ENCODE measurements at places on chromosomes 5 and 9.

DNA sequence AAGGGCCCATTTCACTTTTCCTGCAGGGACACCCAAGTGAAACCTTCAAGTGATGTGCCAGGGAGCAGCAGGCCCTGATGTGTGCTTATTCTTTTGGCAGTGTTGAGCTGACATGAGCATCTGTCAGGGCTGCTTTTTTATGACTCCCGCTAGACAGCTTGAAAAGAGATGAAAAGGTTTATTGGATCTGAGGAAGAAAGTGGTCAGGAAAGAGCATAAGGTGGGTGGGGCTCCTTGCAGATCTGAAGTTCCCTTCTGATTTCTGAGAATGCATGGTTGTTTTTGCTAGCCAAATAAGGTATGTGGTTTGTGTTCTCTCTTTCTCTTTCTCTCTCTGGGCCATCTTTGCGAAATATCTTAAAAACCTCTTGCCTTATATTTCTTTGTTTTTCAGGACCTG is 316.1 kb downstream of the DMRT2 start:
- DNase-seq = no peak

DNA sequence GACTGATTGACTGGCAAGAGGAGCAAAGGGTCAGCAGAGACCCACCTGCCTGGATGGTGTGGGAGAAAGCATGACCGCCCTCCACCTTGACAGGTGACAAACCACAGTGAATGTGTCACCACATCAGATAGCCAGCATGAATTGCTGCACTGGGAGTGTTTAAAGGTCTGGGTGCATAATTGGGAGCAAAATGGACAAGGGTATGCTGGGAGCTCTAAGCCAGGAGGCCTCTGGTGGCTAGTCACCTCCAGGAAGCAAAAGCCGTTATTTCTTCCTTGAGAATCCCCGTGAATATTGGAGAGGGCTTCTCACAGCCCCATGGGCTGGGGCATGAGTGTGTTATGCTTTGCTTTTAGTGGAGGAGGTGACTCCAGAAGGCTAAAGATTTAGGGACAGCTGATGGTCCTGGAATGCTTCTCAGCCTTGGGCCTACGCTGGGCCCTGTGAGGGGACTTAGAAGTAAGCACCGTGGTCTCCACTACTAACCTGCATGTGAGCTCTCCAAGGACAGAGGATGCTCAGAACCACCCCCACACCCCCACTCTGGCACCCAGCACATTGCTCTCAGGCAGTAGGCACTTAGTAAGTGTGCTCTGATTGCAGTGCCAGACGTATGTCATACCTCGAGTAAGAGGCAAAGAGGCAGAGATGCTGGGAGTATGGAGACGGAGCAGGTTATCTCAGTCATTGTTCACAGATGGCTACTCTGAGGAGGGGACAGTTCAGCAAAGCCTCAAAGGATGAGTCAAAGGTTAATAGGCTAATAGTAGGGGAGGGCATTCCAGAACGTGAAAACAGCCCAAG is 9.1 kb upstream of the IRF1 start:
- DNase-seq = no peak

- DNase-seq = no peak
These were observed 41.9 kb downstream of the WDR36 start for GRCh38 chr5:111134087-111134486.

- DNase-seq = no peak
These were observed 57.2 kb upstream of the PPARGC1B start for GRCh38 chr5:149672701-149673476.

GRCh38 chr5:10856683-10857337 is 95.8 kb upstream of the DAP start:
- DNase-seq = peak; percentile 37

DNA sequence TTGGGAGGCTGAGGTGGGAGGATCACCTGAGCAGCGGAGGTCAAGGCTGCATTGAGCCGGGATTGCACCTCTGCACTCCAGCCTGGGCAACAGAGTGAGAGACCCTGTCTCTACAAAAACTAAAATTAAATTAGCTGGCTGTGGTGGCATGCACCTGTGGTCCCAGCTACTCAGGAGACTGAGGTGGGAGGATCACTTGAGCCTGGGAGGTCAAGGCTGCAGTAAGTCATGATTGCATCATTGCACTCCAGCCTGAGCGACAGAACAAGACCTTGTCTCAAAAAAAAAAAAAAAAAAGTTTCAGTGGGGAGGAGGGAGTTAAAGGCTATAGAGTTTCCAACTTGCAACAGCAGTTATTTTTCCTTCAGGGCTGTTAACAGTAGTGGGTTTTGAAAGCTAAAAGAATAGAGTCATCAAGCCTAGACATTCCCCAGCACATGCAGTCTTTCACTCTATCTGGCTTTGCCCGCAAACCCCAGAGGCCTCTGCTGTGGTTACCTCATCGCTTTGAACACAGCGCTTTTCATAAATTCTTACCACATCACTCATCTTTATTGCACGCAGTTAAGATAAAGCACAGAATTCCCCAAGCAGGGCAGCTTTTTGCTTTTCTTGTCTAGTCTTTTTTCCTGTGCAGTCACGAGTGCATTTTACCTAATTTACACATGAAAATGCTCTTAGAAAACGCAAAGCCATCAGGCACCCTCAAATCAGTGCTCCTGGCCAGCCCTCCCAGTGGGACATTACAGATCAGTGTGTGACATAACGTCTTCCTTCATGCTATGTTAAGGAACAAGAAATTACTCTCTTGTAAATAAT is 8.7 kb upstream of the SLC2A8 start:
- DNase-seq = no peak

DNA sequence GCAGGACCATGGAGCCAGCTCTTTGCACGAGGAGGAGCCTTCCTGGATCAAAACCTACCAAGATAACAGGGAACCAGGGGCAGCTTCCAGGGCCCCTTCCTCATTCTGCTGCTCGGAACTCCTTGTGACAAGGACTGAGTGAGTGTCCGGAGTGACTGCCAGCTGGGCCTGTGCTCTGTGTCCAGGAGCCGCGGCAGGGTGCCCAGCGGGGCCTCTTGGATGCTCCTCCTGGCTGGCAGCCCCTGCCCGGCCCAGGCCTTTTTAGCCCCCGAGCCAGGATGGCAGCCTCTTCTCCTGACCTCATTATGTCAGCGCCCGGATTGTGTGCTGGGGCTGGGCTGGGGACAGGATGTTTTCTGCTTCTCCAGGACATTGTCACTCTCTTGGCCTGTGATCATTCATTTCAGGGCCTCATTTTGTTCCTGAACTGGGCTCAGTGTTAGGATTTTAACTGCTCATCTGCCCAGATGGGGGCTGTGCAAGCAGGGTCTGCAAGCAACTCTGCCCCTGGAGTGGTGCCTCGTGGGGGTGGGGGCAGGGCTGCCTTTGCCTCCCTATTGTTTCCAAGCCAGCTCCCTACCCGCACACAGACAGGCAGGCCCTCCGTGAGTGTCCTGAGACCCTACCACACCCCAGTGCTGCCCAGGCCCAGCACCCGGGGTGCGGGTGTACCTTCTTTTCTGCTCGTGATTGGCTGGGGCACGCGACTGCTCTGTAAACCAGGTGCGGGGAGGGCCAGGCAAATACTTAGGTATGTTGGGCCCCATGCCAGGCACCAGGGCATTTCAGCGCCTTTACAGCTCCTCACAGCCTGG is 161.6 kb downstream of the COL23A1 start:
- DNase-seq = no peak

DNA sequence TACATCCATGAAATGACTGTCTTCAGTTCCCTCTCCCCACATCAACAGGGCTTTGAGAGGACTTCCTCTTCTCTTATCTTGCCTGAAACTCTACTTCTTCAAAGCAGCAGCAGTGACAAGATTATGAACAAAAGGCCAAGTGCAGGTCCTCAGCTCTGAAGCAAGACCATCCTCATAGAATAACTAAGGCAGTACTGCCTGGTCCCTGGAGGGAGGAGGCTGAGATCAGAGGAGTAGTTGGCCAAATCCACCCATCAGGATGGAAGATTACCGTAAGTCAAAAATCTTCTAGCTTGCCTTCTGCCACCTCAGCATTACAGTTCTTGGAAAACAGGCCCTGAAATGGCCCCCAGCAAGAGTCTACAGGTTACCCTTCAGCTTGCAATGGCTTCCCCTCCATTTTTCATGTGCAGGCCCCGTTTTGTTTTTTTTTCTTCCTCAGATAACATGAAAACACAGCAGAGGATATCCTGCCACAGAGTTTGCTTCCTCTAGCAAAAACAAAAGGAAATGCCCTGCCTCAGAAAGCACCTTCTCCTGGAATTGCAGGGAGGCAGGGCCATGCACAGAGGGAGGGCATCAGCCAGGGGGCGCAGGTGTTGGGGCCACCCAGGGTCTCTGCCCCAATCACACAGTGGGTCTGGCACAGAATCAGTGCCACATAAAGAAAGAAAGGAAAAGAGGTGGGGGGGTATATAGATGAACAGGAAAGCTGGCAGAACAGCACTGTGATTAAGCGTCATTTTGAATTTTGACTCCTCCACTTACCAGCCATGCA is 40.0 kb downstream of the KLHL3 start:
- no peak for DNase-seq

- DNase-seq = no peak
These were observed 79.7 kb downstream of the THBS4 start for GRCh38 chr5:80114860-80115259.

DNA sequence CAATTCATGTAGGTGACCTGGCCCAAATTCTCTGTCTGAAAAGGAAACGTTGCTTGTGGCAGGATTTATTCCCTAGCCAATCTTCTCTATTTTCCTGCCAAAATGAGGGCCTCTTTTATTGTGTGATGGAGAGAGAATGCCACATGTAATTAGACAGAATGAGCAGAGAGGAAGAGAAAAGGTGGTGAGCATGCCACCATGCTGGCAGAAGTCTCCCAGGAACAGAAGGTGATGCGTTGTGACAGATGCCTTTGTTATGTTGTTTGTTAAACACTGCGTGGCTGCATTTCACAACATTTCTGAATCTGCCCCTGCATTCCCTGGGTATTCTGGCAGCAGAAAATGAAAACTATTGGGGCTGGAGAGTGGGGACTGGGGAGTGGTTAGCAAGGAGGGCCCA is 577.6 kb downstream of the TLR4 start:
- no peak for DNase-seq

DNA sequence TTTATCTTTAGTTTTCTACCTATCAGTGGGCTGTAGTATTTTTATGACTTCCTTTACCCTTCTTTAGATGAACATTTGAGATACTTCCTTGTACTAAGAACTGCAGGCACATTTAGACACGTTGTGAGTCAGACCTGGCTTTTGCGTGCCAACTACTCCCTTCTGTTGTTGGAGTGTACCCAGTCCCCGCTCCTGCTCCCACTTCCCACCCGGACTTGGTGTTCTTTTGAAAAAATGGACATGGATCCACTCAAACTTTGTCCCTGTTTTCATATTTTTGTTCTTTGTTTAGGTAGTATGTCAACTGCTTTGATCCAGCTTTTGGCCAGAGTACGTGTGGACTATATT is 60.7 kb downstream of the PARP8 start:
- no peak for DNase-seq

DNA sequence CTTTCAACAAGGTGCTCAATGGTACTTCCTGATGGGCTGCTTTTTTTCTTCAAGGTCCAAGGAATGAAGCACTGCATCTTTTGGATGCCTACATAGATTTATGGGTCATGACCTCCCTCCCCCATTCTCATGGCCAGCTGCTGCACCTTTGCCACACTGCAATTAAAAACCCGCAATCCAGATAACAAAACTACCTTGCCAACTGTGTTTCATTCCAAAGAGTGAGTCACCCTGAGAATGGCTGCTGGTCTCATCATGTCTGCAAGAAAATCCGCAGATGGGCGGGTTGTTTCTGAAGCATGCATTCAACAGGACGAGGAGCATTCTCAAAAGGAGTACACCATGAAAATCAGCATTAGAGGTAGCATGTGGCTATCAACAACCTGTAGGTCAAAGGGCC is 139.8 kb downstream of the ELAVL2 start:
- DNase-seq = no peak

GRCh38 chr9:9625248-9625647 is 987.6 kb downstream of the PTPRD start:
- no peak for DNase-seq

DNA sequence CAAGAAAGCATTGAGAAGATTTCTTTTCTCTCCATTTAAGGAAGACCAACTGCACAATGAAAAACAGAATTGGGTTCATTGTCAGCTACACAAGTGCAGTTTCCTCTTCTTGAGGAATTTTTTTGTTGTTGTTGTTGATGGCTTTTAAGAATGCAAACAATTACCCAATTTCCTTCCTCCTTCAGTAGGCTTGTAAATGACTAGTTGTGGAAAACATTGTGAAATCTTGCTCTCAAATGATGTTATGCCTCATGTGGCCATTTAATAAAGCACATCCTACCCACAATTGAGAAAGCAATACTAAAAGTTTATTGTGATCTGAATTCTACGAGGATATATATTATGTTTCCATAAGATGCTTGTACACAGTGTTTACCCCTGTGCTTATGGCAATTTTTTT is 171.6 kb downstream of the FAM174A start:
- peak; percentile 31 for DNase-seq

DNA sequence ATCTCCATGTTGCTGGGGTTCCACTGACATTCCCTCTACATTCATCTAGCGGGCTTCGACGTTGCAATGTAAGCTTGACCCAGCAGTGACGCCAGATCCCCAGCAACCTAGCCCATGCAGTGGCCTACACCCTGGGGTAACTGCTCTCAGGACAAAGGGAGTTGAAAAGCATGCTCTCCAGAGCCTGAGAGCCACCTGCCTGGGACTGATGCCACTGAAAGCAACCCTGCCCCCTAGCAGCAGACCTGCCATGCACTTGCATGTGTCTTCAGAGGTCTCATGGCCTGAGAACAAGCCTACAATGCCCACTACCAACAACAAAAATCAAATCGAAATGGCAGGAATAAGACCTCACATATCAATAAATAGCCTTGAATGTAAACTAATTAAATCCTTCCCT is 330.3 kb downstream of the TRIM36 start:
- DNase-seq = no peak
